OCI-M1 (cell line): ENCODE measurements at places on chromosomes 5 and 9.

DNA sequence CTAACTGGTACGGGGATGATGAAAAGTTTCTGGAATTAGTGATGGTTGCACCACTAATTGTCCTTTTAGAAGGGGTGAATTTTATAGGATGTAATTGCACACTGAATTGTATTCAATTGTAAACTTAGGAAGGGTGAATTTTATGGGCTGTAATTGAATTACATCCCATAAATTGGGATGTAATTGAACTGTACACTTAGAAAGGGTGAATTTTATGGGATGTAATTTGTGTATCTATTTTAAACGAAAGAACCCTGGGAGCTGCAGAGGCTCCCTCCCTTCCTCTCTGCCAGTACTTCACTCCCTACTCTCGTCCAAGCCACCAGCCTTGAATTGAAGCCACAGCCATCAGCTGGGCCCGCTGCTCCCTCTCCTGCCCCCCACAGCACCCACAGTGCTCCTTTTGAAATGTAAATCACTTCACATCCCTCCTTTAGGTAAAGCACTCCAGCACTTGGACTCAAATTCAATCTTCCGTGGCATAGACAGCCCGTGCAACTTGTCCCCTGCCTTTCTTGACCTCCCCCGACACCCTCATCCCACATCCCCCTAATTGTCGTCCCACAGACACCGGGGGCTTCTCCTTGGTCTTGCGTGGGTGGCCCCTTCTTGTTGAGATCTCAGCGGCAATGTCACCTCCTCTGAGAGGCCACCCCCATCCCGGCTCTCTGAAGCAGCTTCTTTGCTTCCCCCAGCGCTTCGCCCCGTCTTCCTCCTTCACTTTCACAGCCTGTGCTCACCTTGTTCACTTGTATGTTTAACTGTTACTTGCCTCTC lies 84.2 kb upstream of the HRH2 start:
- DNase-seq: no peak

DNA sequence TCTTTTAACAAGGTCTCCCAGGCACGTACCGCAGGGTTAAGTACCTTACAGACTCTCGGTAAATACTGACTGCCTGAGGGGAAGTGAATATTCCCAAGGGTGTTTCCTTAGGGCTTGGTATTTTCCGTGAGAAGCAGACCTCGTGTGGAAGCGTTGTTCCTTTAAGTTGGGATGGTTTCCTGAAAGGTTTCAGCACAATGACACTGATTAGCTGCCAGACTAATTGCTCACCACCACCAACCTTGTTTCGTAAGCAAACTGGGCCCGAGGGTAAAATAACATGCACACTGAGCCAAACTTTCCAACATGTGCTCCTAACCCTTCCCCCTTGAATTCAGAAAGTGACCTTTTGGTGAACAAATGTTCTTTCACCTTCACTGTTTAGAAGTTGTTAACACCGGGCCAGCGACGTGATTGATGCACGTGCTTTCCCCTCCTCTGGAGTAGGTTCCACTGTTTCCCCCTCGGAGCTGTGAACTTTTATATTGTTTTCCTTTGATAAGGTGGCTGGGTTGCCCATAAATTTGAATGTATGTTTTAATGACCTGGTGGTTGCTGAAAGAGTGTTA lies 128.1 kb upstream of the RPS23 start:
- DNase-seq: no peak

DNA sequence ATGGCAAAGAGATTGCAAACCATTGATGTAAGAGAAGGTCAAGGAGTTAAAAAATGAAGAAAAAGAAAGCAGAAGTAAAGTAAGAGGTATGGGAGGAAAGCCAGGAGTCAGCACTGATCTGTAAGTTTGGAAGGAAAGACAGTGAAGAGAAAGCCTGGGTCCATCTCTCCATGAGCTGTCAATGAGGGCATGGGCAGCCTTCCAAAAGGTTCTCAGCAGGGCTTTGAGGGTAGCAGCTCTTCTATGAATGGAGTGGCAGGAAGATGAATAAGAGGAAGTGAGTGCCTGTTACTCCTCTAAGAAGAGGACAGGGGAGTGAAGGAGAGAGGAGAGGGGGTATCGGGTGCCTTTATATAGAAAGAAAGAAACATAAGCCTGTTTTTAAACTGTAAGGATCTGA lies 97.1 kb downstream of the ADCY2 start:
- no peak for DNase-seq

- DNase-seq: peak; percentile 63
Measured at GRCh38 chr9:134163371-134164196, 780 bp downstream of the RNU6ATAC start.

GRCh38 chr5:138243794-138244193 lies 30.6 kb downstream of the GFRA3 start:
- DNase-seq: no peak

DNA sequence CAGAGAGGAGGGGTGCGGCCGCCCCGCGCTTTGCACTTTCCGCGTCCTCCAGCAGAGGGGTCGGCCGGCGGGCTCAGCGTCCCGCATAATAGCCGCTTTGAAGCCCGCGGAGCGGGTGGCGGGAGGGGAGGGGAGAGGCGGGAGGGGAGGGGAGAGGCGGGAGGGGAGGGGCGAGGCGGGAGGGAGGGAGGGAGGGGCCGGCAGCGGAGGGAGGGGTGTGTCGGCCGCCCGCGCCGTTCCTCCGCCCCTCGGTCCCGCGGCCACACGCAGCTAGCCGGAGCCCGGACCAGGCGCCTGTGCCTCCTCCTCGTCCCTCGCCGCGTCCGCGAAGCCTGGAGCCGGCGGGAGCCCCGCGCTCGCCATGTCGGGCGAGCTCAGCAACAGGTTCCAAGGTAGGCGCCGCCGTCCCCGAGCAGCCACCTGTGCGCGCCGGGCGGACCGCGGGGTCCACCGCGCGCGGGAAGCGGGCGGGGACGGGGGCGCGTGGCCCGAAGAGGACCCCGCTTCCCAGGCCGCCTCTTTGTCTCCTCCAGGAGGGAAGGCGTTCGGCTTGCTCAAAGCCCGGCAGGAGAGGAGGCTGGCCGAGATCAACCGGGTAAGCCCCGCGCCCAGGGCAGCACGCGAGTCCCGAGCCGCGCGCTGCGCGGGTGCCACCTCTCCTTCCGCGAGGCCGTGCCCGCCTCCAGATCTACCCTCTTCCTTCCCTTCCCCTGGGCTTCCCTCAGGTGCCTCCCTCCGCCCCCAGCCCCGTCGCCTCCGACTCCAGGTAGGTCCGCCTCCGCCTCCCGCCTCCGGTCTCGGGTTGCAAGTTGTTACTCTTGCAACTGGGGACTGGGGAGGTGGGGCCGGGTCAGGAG lies at the start of gene AIF1L:
Gene AIF1L (plus strand): TSS at position 263 of the 857 bp plus-strand sequence. CDS start 99 bp downstream, at position 362.
- DNase-seq: peak; percentile 9

- DNase-seq: peak; percentile 26
Measured at GRCh38 chr5:140553657-140554056, 3.6 kb downstream of the SRA1 start.

DNA sequence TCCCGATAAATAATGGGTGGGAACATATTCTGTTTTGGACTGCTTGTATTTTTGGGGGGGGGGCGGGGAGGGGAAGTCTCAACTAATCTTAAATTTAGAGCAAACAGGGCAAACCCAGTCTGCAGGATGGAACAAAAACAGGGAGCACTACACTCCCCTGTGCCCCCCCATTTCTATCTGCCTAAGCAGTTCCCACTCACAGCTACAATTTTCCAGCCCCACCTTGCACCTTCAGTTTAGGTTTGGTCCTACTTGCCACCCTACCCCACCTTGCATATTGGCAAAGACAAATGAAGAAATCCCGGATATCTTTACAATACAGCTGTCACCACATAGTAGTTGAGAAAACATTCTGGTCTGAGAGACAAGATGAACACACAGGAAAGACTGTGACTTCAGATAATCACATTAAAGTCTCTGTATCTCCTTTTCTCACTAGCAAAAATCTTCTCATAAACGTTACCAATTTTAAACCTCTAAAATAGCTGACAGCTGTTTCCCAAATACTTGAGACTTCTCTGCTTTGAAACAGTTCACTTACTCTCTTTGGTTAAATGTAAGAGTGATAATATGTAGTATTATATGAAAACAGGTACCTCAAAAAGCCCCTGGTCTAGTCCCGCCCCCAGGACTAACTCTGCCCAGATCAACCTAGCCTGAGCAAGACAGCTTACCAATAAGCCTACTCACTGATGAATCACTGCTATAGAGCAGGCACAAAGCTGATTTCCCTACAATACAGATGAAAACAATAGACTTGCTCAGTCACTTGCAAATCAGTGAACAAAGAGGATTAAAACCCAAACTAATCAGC lies 5.2 kb upstream of the RAPGEF6 start:
- peak; percentile 79 for DNase-seq

- no peak for DNase-seq
Measured at GRCh38 chr9:128393145-128393775, 22.1 kb downstream of the URM1 start.

GRCh38 chr9:89026876-89027275 lies 35.6 kb downstream of the S1PR3 start:
- no peak for DNase-seq

DNA sequence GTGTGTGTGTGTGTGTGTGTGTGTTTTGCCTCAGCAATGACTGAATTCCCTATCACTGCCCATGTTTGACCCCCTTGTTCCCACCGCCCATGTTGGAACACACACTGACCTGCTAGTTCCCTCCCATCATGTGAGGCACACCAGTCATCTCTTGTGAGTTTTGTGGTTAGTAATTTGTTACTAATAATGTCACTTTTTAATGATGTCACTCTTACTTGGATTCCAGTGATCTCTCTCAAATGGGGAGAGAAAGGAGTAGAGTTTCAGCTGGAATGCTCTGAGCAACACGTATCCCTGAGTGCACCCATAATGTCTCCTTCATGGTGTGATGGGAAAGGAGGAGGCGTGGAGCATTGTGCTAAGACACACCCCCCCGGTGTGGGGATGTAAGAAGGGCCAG lies 172.6 kb downstream of the SH3GL2 start:
- no peak for DNase-seq

DNA sequence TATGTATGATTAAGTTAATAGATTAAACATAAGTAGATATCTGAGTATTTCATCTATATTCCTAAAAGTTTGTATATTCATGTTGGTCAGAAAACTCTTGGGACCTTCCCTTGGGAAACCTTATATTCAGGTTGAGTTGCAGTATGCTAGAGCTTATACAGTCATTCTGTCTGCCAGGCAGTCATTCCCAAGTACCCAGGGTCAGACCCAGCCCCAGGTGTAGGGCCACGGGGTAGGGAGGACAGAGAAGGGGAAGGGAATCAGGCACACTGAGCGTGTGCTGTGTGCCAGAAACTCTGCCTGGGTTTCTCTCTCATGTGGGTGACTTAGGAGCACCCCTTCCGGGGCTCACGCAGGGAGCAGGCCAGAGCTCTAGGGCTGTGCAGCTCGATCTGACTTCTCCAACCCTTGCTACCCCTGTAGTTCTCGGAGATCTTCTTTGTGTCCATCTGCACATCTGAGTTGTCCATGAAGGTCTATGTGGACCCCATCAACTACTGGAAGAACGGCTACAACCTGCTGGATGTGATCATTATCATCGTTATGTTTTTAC lies 28.2 kb downstream of the CATSPER3 start:
- DNase-seq: no peak

DNA sequence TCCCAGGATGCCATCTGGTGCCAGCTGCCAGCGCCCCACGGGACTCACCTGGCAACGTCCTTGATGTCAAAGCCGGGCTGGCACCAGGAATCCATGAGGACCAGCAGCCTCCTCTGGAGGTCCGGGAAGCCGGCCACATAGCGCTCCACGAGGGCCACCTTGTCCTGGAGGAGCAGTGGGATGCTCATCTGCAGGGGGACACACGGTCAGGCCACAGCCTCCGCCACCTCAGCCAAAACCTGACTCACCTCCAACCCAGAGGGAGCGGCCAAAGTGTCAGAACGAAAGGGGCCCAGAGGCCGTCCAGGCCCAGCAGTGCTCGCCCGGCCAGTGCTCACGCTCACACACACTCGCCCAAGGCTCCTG lies 56.5 kb downstream of the EXD3 start:
- DNase-seq: no peak

DNA sequence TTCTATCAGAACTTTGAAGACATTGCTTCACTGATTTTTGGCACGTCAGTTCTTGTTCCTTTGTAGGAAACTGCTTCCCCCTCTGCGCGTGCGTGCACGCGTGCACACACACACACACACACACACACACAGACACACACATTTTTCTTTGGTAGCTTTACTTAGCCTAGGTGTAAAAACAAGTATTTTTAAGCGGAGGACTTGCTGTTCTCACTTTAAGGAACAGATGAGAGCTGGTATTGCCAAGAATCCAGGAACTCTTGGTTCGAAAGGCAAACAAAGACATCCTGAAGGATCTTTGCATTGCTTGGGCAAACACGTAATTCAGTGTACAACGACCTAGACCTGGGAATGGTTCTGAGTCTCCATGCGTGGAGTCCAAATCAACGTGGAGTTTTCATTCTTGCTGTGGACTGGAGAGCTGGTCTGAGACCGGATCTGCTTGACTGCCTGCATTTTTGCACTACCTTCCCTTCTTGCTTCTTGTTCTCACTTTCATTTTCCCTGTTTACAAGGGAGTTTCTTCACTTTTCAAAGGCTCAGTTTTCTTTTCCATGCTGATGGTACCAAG lies 8.2 kb downstream of the TMEM268 start:
- no peak for DNase-seq

DNA sequence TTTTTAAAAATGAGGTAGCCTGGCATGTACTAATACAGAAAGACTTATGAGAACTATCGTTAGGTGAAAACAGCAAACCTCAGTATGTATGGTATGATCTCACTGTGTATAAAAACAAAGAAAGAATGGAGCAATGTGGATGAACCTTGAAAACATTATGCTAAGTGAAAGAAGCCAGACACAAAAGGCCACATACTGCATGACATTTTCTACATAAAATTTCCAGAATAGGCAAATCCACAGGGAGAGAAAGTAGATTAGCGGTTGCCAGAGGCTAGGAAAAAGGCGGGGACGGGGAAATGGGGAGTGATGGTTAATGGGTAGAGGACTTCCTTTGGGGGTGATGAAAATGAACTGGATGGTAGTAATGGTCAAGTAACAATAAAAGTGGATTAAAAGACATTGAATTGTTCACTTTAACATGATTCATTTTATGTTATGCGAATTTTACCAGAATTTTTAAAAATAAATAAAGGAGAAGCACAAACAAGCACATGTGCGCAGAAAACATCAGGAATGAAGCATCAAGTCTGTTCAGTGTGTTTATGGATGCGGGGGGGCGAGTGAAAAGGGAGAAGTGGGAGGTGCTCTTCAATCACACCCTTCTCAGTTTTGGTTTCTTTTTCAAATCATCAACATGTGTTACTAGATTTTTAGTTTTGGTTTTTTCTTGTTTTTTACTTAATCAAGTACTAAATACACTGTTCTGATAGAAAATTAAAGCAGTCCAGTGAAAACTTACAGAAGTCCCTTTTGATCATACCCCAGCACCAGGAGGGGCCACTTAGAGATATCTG lies 16.3 kb downstream of the ROR2 start:
- peak; percentile 29 for DNase-seq

DNA sequence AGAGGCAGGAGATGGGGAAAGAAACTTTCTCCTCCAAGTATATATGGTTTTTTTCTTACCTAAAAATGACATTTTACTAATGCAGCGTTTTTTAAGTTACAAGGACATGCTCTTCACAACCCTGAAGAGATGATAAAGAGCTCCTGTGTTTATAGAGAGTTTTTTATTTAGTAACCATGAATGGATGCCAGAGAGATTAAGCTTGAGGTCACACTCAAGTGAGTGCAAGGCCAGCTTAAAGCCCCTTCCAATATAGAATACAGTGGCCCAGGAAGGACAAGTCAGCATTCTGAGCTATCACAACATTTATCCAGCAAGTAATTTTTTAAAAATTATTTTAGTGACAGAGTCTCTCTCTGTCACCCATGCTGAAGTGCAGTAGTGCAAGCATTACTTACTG lies 6.7 kb upstream of the HAVCR2 start:
- DNase-seq: no peak

GRCh38 chr9:79123415-79123814 lies 448.4 kb upstream of the TLE4 start:
- no peak for DNase-seq

- no peak for DNase-seq
Measured at GRCh38 chr9:129280623-129281271, 102.7 kb upstream of the IER5L start.
